T-helper 17 cell (primary cell): ENCODE measurements at places on chromosomes 6 and 20. TPM values are rescaled to one million over a fixed set of nuclear protein-coding genes. Genes with fewer than 3 reads are reported as not detected.

DNA sequence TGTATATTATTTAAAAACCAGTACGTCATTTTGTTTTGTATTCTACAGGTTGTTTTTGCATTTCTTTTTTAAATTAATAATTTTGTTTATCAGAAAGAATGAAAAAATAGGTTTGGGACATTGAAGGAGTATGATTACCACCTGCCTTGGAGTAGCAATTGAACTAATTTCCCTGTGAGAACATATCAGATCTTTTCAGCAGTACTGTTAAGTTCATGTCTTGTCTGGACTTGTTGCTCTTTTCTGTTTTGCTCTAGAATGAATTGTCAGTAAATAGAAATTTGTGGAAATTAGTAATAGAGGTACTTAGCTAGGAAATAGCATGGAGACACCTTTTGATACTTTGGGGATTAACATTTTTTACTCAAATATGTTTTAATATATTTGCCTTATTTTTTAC lies 24.3 kb downstream of the HSF2 start:
- H3K4me1 ChIP-seq = peaks cover 3% of the 10 kb centered on the region
- no peak for DNase-seq
- H3K27ac ChIP-seq = no peak overlapping the region

GRCh38 chr6:31597006-31597405 lies 4.2 kb upstream of the NCR3 start:
- H3K27ac ChIP-seq = no peak overlapping the region
- H3K4me3 ChIP-seq = peak overlapping the region; percentile 58
- no peaks in the 10 kb centered on the region for H3K36me3 ChIP-seq
- no peaks in the 10 kb centered on the region for H3K27me3 ChIP-seq

Gene CDH4
- 0.55 TPM for total RNA-seq

GRCh38 chr20:2246069-2246491 lies 49.7 kb upstream of the TGM3 start:
- DNase-seq = no peak
- H3K4me1 ChIP-seq = no peaks in the 10 kb centered on the region
- no peak overlapping the region for H3K27ac ChIP-seq
- H3K27me3 ChIP-seq = peaks cover 41% of the 10 kb centered on the region
- H3K36me3 ChIP-seq = no peaks in the 10 kb centered on the region

Gene ARFGEF3
- 0.03 TPM for total RNA-seq

DNA sequence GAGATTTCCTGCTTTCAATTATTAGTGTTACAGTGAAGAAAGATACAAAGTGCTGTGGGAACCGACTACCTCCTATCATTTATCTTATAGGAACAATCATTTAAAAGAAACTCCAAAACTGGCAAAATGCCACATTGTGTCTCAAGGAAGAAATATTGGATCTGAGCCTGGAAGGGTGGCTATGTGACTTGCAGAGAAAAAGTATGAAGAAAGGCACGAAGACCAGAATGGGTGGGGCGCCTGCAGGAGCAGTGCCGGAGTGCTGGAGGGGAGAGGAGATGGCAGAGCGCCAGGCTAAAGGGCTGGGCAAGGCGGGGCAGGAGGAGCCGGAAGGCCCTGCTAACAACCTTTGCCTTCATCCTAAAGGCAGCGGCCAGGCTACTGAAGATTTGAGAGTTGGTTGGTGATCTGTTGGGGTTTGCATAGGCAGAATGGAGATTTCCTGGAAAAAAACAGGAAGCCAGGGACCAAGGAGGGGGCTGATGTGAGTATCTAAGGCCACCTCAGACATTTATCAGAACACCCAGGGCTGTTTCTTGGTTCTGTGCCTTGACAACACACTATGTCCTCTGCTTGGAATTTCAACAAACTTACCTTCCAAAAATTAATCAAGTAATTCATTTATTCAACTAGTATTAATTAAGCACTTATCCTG lies 125.6 kb downstream of the MAFB start:
- no peaks in the 10 kb centered on the region for H3K4me1 ChIP-seq
- peaks cover 23% of the 10 kb centered on the region for H3K27me3 ChIP-seq
- no peak overlapping the region for H3K4me3 ChIP-seq

DNA sequence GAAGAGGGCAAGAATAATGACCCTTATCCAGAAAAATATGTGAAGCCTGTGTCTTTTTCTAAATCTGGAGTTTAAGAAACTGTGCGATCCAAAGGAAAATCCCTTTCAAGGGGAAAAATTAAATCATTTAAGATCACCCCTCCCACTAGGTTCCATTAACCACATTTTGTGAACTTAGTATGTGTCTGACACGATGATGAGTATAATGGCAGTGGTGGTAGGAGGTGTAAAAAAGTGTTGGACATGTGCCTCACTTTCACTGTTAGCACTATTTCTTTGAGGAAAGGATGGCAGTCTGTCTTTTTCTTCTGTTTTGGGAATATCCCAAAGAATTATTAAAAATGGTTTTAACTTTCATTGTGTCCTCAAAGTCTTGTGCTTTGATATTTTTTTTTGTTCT lies 392.3 kb upstream of the CITED2 start:
- H3K27ac ChIP-seq = no peak overlapping the region
- no peak for DNase-seq
- peaks cover 4% of the 10 kb centered on the region for H3K27me3 ChIP-seq
- H3K4me3 ChIP-seq = no peak overlapping the region
- peaks cover 6% of the 10 kb centered on the region for H3K4me1 ChIP-seq

Gene MEP1A
- total RNA-seq = not detected

- no peaks in the 10 kb centered on the region for H3K27me3 ChIP-seq
- H3K27ac ChIP-seq = no peak overlapping the region
- no peaks in the 10 kb centered on the region for H3K36me3 ChIP-seq
- no peaks in the 10 kb centered on the region for H3K4me1 ChIP-seq
- H3K4me3 ChIP-seq = no peak overlapping the region
These were observed 222.6 kb downstream of the C6orf118 start for GRCh38 chr6:165086814-165087213.

GRCh38 chr6:118893064-118893806 lies 717 bp upstream of the ASF1A start:
- peaks cover 4% of the 10 kb centered on the region for H3K36me3 ChIP-seq
- peak overlapping the region; percentile 100 for H3K27ac ChIP-seq
- no peaks in the 10 kb centered on the region for H3K27me3 ChIP-seq

DNA sequence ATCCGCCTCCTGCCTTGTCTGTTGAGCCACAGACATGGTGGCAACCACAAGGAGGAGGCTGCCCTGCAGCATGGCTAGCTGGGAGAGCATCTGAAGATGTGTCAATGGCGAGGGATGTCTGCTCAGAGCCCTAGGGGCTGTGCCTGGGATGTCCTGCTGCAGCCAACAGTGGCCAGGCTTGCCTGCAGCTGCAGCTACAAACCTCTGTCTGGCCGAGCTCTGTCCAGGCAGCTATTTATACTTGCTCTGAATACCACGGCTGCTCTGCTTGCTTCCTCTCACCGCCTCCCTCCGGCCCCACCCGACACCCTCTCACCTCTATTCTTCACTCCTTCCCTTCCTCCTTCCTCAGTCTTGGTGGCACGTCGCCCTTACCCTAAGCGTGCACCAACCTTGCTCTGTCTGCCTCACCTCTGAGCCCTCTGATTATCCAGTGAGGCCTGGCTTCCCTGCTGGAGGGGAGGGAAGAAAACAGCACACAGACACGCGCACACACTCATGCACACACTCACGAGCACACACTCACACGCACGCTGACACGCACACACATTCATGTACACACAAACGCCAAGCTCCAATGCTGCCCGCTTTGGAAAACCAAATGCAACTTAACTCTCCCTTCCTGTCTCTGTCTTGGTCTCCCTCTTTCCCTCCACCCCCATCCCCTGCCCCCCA lies at the start of gene ANGPT4:
Gene ANGPT4 (minus strand): TSS at position 210 of the 675 bp plus-strand sequence. CDS start 120 bp downstream, at position 90.
- H3K4me3 ChIP-seq = no peak within 1 kb of the TSS
- H3K27me3 ChIP-seq = peaks cover 64% of the 10 kb centered on the region
- DNase-seq = no peak
- H3K27ac ChIP-seq = peak within 1 kb of the TSS; percentile 19

DNA sequence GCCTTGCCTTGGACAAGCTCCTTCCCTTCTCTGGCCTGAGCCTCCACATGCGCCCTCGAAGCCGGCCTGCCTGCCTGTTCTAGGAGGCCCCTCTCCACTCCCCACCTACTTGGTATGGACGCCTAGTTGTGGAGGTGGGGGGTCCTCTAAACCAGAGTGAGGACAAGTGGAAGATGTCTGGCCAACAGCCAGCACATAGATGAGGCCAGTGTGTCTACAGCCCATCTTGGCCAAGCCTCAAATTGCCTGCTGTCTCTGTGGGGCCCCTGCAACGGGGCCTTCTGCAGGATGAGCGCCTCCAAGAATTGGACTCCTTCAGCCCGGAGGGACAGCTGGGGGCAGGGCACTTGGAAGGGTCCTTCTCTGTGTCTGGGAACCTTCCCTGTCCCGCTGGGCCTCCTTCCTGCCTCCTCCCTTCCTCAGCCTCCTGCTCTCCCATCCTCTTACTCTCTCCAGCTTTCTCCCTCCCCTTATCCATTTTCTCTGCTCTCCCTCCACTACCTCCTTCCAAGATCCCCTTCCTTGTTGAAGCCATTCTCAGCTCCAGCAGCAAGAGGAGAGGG lies 1.6 kb downstream of the MDFI start:
- peaks cover 19% of the 10 kb centered on the region for H3K4me1 ChIP-seq
- peaks cover 8% of the 10 kb centered on the region for H3K36me3 ChIP-seq
- H3K27me3 ChIP-seq = peaks cover 66% of the 10 kb centered on the region
- peak overlapping the region; percentile 83 for H3K4me3 ChIP-seq
- no peak overlapping the region for H3K27ac ChIP-seq
